ENCODE measurements at places on chromosomes 7 and 10.

DNA sequence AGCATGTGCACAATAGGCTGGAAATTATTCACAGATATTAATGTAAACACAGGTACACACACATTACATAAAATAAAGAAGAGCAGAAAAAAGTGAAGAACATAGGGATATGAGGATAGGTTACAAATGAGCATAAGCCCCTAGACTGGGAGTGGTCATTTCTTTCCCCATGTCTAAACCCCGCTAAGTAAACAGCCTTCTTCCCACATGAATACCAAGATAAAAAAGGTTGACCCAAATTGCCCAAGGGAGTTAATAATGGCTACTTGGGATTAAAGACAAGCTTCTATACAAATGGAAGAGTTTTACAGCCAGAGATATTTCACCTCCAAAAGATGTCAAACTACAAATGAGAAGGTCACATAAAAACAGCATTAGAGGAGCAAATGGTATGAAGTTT lies 527.1 kb upstream of the CELF2 start:
- H3K36me3 ChIP-seq: no peaks in the 10 kb centered on the region
- no peak overlapping the region for H3K4me3 ChIP-seq
- no peaks in the 10 kb centered on the region for H3K4me1 ChIP-seq

- DNase-seq: no peak
- H3K27ac ChIP-seq: peak overlapping the region; percentile 10
- H3K4me3 ChIP-seq: no peak overlapping the region
- no peaks in the 10 kb centered on the region for H3K27me3 ChIP-seq
- H3K4me1 ChIP-seq: peaks cover 16% of the 10 kb centered on the region
Measured at GRCh38 chr7:135672560-135673359, 10.4 kb downstream of the STMP1 start.

DNA sequence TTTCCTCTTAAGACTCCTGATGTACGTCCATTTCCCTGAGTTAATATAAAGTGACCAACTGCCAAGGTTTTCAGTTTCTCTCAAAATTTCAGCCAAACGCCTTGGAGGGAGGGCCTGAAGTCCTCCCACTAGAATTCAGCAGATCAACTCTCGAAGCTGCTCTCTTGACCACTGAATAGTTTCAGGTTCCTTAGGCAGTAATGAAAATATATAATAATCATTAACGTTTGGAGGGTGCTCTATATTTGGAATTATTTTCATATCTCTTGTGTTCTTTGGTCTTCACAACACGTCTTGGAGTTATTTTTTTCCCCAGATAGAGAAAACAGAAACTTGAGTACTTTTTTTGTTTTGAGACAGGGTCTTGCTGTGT lies 123.6 kb upstream of the SFMBT2 start:
- DNase-seq: no peak
- peaks cover 12% of the 10 kb centered on the region for H3K27me3 ChIP-seq
- peaks cover 7% of the 10 kb centered on the region for H3K4me1 ChIP-seq

GRCh38 chr7:86600506-86601290 lies 43.0 kb upstream of the GRM3 start:
- no peak overlapping the region for H3K27ac ChIP-seq
- H3K27me3 ChIP-seq: no peaks in the 10 kb centered on the region
- H3K36me3 ChIP-seq: no peaks in the 10 kb centered on the region
- no peak for DNase-seq
- H3K4me1 ChIP-seq: no peaks in the 10 kb centered on the region
- H3K4me3 ChIP-seq: no peak overlapping the region

DNA sequence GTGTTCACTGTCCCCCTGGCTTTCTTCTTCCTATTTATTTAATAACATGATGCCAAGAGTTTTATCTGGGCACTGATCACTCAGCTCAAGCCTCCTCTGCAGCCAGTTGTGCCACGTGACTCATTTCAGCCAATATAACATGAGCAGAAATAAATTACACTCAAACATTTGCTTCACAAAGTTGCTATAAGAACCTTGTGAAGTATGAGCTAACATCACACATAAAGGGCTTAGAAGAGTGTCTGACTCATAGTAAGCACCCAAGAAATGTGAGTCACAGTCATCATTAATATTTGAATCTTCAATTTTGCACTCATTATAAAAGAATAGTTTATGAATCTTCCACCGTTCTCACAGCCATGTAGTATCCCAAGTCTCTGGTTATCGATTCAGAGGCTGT lies 414.6 kb upstream of the NPVF start:
- no peaks in the 10 kb centered on the region for H3K4me1 ChIP-seq
- no peak for DNase-seq
- H3K4me3 ChIP-seq: no peak overlapping the region

DNA sequence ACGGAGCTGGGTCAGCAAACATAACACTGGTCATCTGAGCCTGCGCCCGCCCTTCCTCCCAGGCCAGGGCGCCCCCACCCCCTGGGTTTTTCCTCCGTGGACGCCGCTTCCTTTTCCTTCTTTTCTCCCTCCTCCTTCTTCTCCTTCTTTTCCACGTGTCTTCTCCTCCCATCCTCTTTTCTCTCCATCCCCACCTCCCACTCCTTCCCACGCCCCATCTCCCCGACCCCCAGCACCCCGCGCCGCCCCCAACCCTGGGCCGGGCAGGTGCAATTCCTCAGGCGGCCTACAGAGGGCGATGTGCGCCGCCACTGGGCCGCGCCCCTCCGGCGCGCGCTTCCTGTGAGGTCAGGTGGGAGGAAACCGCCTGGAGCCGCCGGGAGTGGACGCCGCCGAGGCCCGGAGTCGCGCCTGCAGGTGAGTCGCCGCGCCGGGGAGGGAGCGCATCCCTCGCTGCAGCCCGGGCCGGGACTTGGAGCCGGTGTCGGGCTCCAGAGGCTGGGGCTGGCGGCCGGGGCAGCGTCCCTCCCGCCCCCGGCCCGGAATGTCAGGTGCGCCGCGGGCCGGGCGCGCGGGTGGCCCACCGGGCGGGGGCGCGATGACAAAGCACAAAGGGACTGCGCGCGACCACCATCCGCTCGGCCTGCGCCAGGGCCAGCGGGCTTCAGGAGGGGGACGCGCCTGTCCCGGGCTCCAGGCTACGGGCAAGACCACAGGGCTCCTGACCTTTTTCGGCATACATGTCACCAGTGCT lies at the start of gene FAM241B:
Gene FAM241B (plus strand): TSS at position 351 of the 754 bp plus-strand sequence. CDS start 1,497 bp downstream, outside the sequence.
- no peaks in the 10 kb centered on the region for H3K36me3 ChIP-seq
- DNase-seq: peak; percentile 78
- peak within 1 kb of the TSS; percentile 62 for H3K4me3 ChIP-seq
- peaks cover 5% of the 10 kb centered on the region for H3K27me3 ChIP-seq
- no peaks in the 10 kb centered on the region for H3K4me1 ChIP-seq
- H3K27ac ChIP-seq: no peak within 1 kb of the TSS

DNA sequence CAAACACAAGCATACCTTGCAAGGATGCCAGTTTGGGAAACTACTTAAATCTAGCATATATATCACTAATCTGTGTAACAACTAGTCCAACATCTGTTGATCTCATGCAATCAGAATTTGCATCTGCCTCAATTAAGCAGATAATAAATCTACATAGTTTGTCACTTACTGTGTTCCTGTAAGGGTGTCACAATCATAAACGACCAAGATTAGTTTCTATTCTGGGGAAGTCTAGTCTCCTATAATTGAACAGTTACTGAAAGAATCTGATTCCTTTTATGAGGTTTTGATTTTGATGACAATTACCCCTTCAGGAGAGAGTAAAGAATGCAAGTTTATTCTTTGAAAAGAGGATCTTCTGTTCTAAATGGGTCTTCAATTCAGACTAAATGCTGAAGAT lies 85.5 kb upstream of the LRRN3 start:
- no peak overlapping the region for H3K27ac ChIP-seq
- no peak overlapping the region for H3K4me3 ChIP-seq
- H3K27me3 ChIP-seq: no peaks in the 10 kb centered on the region
- H3K36me3 ChIP-seq: no peaks in the 10 kb centered on the region

- peaks cover 16% of the 10 kb centered on the region for H3K36me3 ChIP-seq
- DNase-seq: no peak
- H3K27ac ChIP-seq: no peak overlapping the region
- no peaks in the 10 kb centered on the region for H3K27me3 ChIP-seq
- H3K4me1 ChIP-seq: peaks cover 32% of the 10 kb centered on the region
Measured at GRCh38 chr7:37089972-37090371, 358.7 kb downstream of the ELMO1 start.

GRCh38 chr10:22226599-22226998 lies 8.8 kb upstream of the EBLN1 start:
- H3K27me3 ChIP-seq: peaks cover 15% of the 10 kb centered on the region
- no peak overlapping the region for H3K4me3 ChIP-seq
- no peaks in the 10 kb centered on the region for H3K36me3 ChIP-seq
- no peak overlapping the region for H3K27ac ChIP-seq

GRCh38 chr7:31000161-31000693 lies 36.5 kb downstream of the GHRHR start:
- H3K4me1 ChIP-seq: no peaks in the 10 kb centered on the region
- H3K4me3 ChIP-seq: no peak overlapping the region
- no peaks in the 10 kb centered on the region for H3K36me3 ChIP-seq

GRCh38 chr7:15905251-15906040 lies 219.0 kb upstream of the MEOX2 start:
- no peaks in the 10 kb centered on the region for H3K4me1 ChIP-seq
- H3K27ac ChIP-seq: no peak overlapping the region
- no peak overlapping the region for H3K4me3 ChIP-seq
- DNase-seq: no peak
- H3K36me3 ChIP-seq: peaks cover 5% of the 10 kb centered on the region

DNA sequence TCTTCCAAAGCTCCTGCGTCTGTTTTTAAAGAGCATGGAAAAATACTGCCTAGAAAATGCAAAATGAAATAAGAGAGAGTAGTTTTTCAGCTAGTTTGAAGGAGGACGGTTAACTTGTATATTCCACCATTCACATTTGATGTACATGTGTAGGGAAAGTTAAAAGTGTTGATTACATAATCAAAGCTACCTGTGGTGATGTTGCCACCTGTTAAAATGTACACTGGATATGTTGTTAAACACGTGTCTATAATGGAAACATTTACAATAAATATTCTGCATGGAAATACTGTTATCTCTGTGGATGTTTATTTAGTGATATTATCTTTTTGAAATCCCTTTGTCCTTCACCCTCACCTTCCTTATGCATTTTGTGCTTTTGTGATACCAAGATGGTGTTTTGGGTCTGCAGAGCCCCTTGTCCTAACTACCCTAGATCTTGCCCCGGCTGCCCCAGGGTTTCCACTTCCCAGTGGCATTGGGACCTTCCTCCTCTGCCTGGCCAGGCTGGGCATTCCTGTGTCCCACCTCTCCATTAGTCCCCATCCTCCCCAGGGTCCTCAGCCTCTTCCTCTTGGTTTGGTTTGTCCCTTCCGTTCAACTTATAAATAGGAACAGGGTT lies 5.2 kb downstream of the IGFBP1 start:
- peaks cover 42% of the 10 kb centered on the region for H3K27me3 ChIP-seq
- H3K4me1 ChIP-seq: no peaks in the 10 kb centered on the region

GRCh38 chr10:49578392-49578791 lies 31.7 kb upstream of the SLC18A3 start:
- no peaks in the 10 kb centered on the region for H3K36me3 ChIP-seq
- no peak for DNase-seq
- H3K4me3 ChIP-seq: no peak overlapping the region
- no peaks in the 10 kb centered on the region for H3K4me1 ChIP-seq

DNA sequence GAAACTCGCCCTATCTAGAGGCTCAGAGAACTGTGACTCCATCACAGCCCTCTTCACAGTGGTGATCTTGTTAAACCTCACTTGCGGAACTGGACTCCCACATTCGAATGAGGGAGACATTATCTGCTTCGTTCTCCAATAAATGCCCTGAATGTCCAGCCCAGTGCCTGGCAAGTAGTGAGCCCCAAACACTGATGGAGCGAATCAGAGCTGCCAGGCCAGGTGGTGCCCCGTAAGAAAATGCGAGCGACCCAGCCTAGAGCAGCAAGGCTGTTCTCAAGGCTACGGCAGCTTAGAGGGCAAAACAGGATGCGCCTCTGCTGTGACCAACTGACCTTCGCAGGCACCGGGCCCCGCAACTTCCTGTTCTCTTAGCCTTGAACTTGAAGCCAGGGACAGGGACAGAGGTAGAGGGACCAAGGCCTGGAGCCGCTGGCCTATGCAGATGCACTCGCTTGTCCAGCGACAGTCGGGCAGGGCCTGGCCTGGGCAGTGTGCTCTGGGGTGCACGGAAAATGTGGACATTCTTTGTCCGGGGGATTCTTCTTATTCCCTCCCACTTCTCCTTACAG lies 217.6 kb downstream of the TCERG1L start:
- DNase-seq: no peak
- H3K4me1 ChIP-seq: no peaks in the 10 kb centered on the region
- H3K27me3 ChIP-seq: no peaks in the 10 kb centered on the region
- no peak overlapping the region for H3K27ac ChIP-seq
- no peaks in the 10 kb centered on the region for H3K36me3 ChIP-seq

- no peak for DNase-seq
- peaks cover 40% of the 10 kb centered on the region for H3K27me3 ChIP-seq
- H3K27ac ChIP-seq: no peak overlapping the region
- H3K4me1 ChIP-seq: no peaks in the 10 kb centered on the region
Measured at GRCh38 chr10:4723860-4724259, 102.1 kb upstream of the AKR1E2 start.
